NCI-H460 (cell line): ENCODE measurements at places on chromosomes 2 and 18.

DNA sequence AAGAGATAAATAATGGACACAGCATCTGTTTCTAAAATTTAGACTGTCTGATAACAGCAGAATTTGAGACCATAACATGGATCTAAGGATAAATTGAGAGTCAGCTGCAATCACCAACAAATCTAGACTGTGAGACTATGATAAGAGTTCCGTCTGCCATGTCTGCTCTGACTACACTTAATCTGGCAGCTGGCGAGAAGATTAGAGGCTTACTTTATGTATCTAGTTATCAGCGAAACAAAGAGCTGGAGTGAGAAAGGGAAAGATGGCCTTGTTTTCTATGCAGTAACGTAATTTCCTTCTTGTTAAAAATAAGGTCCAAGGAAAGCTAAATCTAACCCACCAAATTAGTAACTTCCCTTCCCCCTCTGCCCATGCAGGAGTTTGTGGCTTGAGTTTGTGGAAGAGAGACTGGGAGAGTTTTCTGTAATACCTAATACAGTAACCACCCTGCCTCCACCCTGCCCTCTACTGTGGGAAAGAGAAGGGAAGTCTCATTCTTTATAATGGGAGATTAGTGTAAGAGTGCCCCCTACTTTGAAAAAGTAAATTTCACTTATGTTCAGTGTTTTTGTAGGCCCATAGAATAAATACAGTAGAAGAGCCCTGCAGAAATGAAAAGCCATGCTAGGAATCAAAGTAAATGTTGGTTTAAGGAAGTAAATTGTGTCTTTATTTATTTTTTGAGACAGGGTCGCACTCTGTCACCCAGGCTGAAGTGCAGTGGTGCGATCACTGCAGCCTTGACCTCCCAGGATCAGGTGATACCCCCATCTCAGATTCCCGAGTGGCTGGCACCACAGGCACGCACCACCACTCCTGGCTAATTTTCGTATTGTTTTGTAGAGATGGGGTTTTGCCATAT lies 27.5 kb downstream of the EML4 start:
- DNase-seq = peak; percentile 30

- DNase-seq = peak; percentile 27
These were observed 138.8 kb downstream of the BCL11A start for GRCh38 chr2:60414495-60415138.

GRCh38 chr18:55447672-55448018 lies 140.3 kb downstream of the TCF4 start:
- DNase-seq = no peak

DNA sequence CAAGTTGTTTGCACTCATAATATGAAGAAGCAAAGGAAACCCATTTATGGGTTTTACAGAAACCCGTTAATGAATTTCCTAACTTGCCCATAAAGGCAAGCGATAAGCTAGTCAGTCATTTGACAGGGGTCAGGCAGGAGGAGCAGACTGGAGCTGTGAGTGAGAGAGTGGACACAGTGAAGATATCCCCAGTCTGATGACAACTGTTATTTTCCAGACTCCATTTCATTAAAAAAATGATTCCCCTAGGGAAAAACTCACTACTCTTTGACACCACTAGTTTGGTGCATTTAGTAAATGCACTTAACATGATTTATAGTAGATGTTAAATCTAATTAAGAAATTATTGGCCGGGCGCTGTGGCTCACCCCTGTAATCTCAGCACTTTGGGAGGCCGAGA lies 80.8 kb downstream of the TGIF1 start:
- no peak for DNase-seq

GRCh38 chr2:29749843-29750242 lies 171.5 kb downstream of the ALK start:
- no peak for DNase-seq

- DNase-seq = no peak
These were observed 8.9 kb downstream of the ARHGAP25 start for GRCh38 chr2:68743531-68743930.

- no peak for DNase-seq
These were observed 590 bp upstream of the CCDC138 start for GRCh38 chr2:108786008-108786353.
